ENCODE measurements at places on chromosomes 6 and 20.

- DNase-seq = no peak
Measured at GRCh38 chr6:160238278-160238711, 20.3 kb downstream of the SLC22A2 start.

GRCh38 chr6:90098627-90099026 lies 198.0 kb downstream of the BACH2 start:
- no peak for DNase-seq

DNA sequence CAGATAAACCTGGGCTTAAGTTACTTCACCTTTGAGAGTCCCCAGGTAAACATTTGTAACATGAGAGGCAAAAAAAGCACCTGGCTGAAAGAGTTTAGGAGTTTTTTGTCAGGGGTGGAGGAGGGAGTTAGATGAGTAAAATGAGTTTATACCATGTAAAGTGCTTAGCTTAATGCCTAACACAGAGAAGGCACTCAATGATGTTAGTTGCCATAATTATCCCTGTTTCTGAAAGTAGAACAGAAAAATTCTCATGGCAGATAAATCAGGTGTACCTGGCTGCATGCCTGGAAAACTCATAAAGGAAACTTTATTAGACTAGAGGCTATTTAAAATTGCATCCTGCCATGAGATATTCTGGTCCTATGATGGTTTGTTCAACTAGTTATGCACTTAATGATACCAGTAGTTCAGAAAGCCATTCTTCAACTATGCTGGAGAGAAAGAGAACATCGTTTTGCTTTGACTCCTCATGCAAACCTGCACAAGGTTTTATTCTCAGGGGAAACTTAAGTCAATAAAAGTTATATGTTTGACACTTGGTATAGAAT lies 40.4 kb downstream of the FBXO5 start:
- no peak for DNase-seq

GRCh38 chr6:33075208-33075567 lies 602 bp upstream of the HLA-DPB1 start:
- DNase-seq = no peak

GRCh38 chr20:46696791-46697279 lies 7.6 kb upstream of the TP53RK start:
- DNase-seq = no peak

GRCh38 chr6:28769626-28770402 lies 154.0 kb downstream of the TRIM27 start:
- no peak for DNase-seq

DNA sequence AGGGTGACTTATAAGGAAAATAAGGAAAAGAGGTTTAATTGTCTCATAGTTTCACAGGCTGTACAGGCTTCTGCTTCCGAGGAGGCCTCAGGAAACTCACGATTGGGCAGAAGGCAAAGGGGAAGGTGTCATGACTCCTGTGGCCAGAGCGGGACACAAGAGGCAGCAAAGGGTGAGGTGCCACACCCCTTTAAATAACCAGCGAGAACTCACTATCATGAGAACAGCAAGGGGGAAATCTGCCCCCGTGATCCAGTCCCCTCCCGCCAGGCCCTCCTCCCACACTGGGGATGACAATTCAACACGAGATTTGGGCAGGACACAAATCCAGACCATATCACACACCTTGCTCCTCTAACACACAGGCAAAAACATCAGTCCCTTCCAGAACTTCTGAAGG lies 254.0 kb downstream of the DLL1 start:
- no peak for DNase-seq

DNA sequence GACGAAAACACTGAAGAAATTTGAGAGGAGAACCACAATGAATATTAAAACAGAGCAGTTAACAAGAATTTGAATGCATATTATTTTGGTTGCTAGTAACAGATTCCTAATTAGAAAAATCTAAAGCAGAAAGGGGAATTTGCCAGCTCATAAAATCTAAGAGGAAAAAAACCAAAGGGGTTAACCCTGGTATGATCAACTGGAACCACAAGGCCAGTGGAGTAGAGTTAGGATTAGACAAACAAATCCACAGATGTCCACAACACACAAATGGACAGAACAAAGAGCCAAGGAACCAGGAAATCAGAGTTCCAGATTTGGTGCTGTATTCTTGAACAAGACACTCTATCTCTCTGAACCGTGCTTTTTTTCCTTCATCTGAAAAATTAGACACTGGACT lies 195.0 kb downstream of the TASP1 start:
- no peak for DNase-seq

GRCh38 chr6:50889935-50890334 lies 71.3 kb downstream of the TFAP2B start:
- DNase-seq = no peak

DNA sequence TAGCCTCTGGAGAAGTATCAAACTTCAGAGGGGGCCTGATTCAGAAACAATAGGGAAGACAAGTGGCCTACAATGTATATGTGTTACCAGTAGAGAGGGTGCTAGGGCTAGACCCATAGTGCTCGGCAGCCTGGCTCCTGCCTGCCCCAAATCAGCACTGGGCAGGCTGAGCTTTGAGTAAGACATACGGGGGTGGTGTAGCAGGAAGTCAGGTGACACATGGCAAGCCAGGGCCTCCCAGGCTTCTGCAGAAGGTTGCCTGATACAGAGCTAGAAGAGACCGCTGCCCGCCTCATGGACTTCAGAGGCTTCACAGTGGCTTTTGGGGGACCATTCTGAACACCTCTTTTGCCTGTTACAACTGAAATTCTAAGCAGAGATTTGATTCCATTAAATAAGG lies 43.4 kb downstream of the RALY start:
- DNase-seq = peak; percentile 4

GRCh38 chr20:48999890-49000870 lies 45.9 kb upstream of the CSE1L start:
- DNase-seq = no peak

DNA sequence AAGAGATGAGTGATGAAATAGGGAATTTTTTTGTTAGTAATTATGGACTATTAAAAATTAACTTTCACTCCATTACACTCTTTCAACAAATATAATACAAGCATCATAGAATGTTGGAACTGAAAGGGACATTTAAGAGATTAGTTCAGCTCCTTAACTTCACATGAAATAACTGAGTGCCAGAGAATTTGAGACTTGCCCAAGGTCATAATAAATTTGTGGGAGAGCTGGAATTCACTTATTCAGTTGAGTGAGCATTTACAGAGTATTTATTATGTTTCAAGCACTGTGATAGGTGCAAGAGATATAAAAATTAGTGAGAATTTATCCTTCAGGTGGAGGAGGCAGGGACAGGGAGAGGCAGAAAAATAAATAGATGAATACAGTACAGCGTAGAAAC lies 154.6 kb downstream of the KCNQ5 start:
- DNase-seq = no peak

GRCh38 chr6:130577178-130577919 lies 211.5 kb downstream of the TMEM200A start:
- no peak for DNase-seq

GRCh38 chr6:135128268-135128914 lies 52.7 kb upstream of the MYB start:
- peak; percentile 2 for DNase-seq

- no peak for DNase-seq
Measured at GRCh38 chr6:83429857-83430610, 817 bp downstream of the ME1 start.

- no peak for DNase-seq
Measured at GRCh38 chr6:83852528-83853177, 507 bp upstream of the RIPPLY2 start.

DNA sequence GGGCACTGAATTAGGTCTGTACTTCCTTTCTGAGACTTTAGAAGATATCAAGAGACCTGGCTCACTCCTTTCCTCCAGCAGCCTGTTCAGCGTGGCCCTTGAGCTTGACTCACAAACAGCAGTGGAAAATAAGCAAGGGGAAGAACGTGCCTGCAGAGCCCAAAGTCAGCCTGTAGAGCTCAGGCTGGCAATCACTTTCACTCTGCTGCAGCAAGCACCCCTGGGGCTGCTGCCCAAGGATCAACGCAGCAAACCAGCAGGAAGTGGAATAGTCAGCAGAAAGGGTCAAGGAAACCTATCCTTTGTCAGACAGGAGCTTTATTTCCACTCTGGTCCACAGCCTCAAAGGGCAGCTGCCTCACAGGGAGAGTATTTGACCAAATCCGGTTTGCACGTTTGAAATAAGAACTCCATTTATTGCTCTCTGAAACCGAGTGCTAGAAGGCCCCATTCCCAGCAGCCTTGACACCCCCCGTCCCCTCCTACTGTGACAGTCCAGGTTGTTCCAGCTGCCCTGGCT lies 77.4 kb downstream of the PRDM1 start:
- peak; percentile 13 for DNase-seq

DNA sequence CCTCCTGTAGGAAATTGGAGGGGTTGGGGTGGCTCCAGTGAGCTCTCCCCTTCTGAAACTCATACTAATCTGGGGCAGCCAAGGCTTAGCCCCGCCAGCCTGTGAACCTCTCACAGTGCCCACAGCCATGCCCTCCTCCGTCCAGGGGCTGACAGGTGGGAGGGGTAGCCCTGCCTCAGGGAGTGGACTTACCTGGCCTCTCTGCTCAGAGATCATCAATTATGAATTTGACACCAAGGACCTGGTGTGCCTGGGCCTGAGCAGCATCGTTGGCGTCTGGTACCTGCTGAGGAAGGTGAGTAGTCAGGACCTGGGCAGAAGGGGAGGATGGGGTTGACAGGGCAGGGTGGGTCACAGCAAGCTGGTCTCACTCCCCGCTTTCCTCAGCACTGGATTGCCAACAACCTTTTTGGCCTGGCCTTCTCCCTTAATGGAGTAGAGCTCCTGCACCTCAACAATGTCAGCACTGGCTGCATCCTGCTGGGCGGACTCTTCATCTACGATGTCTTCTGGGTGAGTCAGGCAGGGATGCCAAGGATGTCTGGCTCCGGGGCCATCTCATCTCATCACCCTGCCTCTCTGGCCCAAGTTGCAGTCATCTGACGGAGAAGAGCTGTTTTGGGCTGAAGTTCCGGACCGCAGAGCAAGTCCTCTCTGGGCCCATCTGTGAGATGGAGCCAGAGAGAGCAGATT lies 34.7 kb downstream of the HM13 start:
- DNase-seq = no peak

DNA sequence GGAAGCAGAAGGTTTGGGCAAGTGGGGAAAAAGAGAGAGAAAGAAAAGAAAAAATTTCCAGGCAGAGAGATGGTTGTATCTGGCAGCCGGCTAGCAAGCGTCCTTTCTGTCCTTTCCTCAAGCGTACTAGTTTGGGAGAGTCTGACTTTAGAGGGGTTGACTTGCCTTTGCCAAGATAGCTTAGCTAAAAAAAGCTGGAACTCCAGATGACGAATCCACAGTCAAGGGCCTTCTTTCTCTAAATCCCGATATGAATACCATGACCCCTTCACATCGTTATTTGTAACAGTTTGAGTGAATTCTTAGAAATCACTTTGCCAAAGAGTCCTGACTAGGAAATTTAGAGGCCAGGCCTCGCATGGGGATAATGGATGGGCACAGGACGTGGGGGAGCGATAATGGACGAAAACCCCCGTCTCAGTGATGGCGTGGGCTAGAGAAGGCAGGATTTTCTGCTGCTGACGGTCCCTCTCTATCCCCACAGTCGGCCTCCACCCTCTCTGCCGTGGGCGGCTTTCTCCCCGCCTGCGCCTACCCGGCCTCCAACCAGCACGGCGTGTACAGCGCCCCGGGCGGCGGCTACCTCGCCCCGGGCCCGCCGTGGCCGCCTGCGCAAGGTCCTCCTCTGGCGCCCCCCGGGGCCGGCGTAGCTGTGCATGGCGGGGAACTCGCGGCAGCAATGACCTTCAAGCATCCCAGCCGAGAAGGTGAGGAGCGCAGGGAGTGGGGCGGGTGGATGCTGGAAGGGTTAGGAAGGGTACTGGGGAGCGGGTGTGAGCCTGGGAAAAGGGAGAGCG lies 3.5 kb downstream of the PAX1 start:
- no peak for DNase-seq

DNA sequence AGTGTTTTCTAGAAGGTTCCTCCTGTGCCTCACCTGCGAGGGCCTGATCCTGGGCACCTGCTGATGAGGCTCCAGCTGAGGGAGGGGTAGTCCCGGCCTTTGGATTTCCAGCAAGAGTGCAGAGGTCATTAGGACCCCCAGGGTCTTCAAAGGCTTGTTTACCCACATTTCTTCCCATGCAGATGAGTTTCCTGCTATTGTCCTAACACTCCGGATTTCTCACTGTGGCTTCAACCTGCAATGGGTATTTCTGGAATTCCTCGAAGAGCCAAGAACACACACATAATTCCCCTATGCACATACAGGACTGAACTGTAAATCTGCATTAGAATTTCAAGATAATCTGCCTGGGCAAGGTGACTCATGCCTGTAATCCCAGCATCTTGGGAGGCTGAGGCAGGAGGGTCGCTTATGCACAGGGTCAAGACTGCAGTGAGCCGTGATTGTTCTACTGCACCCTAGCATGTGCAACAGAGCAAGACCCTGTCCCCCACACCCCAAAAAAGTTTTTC lies 53.9 kb downstream of the ADNP start:
- no peak for DNase-seq

GRCh38 chr6:61989616-61990015 lies 296.4 kb downstream of the KHDRBS2 start:
- DNase-seq = no peak

DNA sequence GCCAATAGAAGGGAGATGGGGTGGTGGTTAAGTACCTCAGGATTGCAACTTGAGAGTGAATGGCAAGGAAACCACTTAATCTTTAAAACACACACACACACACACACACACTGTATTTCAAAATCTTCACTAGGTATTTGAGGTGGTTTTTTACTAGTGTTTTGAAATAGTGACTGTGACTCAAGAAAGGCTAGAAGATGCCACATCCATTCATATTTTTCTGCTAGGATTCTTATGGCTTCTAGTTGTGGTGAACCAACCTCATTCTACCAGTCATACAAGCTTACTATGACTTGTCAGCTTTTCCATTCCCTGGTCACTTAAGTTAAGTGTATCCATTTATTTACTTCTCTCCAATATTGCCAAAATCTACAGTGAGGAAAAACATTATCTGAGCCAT lies 519.4 kb upstream of the JAG1 start:
- DNase-seq = no peak

GRCh38 chr6:1190366-1190765 lies 121.5 kb upstream of the FOXQ1 start:
- no peak for DNase-seq

GRCh38 chr6:150600301-150601017 lies 774 bp downstream of the PLEKHG1 start:
- DNase-seq = peak; percentile 43

GRCh38 chr6:100460650-100461204 lies 4.0 kb downstream of the SIM1 start:
- no peak for DNase-seq

- DNase-seq = no peak
Measured at GRCh38 chr6:161843066-161843465, 569.2 kb upstream of the AGPAT4 start.

GRCh38 chr6:86010915-86011786 lies 368.5 kb upstream of the SYNCRIP start:
- no peak for DNase-seq
